ENCODE measurements at places on chromosomes 2 and 18.

DNA sequence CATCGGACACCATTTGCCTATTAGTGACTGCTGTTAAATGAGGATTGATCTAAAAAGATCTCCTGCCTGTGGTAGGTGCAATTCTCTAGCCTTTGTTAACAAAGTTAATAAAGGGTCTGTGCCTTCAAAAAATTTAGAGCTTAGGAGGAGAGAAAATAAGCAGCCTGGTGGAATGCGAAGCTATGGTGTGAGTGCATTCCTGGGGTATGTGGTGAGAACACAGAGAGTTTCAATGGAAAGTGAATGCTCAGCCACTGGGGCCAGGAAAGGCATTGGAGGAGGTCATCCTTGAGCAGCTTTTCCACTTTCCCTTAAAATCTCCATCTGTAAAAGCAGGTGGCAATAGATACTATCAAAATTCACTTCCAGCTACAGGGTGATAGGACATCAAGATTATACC, 331.2 kb upstream of the LRATD1 start:
- no peak for DNase-seq

DNA sequence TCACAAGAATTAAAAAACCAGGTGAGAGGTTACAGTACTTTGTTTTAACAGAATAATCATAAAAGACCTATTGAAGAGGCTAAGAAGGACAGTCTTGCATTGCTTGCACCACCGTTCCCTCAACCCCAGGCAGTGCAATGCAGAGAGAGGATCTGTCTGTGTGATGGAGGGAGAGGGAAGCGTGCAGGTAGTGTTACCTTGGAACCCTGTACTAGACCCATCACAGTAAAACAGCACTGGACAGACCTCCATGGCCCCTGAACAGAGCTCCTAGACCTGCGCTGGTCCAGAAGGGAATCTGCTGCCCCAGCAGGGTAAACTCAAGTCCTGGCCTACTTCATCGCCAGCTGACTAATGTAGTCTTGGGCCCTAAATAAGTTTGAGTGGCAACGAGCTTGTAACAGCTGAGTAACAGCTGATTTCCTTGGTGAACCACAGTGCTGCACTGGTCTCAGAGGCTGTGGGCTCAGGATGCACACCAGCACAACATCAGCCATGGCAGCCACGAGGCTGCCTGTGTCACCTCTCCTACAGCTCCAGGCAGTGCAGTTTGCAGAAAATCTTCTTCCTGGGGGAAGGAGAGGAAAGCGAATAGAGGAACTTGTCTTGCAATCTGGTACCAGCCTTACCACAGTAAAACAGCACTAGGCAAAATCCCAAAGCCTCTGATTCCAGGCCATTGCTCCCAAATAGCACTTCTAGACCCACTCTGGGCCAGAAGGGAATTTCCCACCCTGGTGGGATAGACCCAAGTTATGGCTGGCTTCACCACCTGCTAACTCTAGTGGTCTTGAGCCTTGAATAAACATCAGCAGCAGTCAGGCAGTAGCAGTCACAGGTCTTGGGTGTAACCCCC, 417.2 kb downstream of the CDH7 start:
- DNase-seq, result no peak

- DNase-seq, result no peak
Observed at GRCh38 chr2:37875403-37875906, 49.6 kb upstream of the RMDN2 start.

GRCh38 chr2:55141572-55142413, 90.3 kb downstream of the CLHC1 start:
- no peak for DNase-seq

GRCh38 chr2:153622285-153622684, 143.7 kb upstream of the RPRM start:
- DNase-seq, result no peak

- DNase-seq, result no peak
Observed at GRCh38 chr2:221228214-221228769, 343.8 kb downstream of the EPHA4 start.

DNA sequence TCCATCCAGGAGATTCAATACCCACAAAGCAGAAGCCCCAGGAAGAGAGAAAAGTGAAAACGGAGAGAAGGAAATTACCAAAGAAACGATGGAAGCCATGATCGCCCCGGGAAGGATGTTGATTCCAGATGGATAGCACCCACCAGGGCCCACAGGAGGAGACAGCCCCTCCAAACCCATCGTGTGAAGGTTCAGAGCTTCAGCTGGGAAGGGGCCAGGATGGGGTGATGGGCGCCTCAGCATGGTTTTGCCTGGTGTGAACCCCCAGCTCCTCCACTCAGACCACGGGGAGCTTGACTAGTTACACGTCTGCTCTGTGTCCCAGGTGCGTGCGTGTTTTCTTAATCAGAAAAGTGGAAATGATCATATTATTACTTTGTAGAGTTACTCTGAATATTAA, 264.5 kb downstream of the EIPR1 start:
- DNase-seq, result no peak

DNA sequence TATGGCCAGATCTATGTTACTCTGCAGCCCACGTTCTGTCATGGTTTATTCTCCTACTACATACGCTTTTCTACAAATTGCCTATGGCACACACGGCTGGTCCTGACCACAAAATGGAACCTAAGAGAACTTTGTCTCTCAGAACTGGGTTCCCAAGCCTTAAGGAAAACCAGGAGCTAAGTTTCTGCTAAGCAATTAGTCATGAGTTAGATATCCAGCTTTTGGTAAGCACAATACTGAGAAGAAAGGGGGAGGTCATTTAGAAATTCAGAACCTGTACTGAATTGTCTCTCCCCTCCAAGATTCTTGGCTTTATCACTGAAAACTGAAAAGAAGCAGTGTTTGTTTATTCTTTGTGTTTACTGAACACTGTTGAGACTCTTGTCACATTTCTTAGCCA, 283.5 kb upstream of the TANK start:
- no peak for DNase-seq

DNA sequence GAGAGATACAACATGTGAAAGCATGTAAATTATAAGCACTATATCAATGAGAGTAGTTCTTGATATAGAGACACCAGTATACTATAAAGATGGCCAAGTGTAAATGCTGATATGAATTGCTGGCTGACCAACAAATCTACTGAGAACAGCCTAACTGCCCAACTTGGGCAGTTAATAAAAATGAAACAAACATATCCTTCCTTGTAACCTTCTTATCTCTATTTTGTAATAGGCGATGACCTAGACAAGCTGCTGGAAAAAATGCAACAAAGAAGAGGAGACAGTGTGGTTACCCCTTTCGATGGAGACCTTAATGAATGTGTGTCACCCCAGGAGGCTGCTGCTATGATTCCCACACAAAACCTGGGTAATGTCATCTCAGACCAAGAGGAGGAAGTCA, 148.7 kb downstream of the ESCO1 start:
- DNase-seq, result no peak

- DNase-seq, result no peak
Observed at GRCh38 chr18:29154758-29155725, 978.1 kb upstream of the CDH2 start.

DNA sequence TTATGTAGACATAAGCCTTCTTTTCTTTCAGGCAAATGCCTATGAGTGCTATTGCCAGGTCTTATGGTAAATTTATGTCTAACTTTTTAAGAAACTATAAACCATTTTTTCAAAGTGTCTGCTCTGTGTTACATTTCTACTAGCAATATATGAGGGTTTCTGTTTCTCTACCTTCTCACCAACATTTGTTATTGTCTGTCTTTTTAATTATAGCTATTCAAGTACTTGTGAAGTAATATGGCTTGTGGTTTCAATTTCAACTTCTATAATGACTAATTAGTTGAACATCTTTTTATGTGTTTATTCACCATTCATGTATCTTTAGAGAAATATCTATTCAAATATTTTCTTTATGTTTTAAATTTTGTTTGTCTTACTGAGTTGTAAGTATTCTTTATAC, 213.1 kb upstream of the MC4R start:
- DNase-seq, result no peak

DNA sequence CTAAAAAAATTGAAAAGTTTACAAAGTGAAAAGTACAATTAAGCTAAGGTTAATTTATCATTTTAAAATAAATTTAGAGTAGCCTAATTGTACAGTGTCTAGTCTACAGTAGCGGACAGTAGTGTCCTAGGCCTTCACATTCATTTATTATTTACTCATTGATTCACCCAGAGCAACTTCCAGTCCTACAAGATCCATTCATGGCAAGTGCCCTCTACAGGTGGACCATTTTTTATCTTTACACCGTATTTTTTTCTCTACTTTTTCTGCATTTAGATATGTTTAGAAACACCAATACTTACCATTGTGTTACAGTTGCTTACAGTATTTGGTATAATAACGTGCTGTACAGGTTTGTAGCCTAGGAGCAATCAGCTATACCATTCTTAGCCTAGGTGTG, 84.1 kb downstream of the TSN start:
- no peak for DNase-seq

- no peak for DNase-seq
Observed at GRCh38 chr18:5253910-5254309, 41.6 kb downstream of the ZBTB14 start.

DNA sequence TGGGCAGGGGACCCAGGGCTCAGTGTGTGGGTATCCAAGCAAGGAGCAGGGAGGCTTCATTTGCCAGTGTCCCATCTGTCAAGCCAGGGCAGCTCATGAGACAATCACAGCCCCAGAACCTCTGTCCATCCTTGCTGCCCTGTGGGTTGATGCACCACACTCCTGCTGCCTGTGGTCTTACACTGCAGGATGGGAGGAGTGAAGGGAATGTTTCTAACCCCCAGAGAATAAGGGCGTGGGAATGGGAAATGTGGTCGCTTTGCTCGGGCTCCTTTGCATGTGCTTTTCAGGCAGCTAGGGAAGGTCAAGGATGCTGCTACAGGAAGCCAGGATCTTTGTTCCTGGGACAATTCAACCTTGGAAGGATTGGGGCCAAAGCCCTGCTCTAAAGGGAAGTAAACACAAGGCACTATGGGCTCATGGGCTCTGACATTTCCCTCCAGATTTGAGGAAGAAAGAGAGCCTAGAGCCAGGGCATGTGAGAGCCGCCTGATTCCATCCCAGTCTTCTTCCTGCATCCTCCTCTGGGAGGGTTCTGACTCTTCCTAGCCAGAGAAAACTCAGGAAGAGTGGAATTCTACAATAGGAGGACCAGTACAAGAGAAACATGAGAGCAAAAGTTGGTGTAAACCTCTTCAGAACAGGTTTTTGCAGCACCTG, 18.8 kb upstream of the MAP3K20 start:
- DNase-seq, result no peak

DNA sequence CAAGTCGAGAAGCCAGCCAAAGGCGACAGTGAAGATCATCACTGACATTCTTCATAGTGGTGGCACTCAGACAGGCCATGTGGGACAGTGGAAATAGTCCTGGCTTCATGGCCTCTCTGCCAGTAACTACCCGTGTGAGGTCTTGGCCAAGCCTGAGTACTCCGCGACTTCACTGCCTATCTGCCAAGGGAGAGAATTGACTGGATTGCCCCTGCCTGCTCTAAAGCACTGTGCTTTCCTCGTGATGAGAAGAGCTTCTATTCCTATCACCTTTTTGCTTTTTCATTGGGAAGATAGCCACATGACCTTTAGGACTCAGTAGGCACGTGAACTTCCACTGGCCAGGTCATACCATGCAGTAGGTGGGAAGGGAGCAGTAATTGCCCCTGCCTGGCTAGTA, 239.3 kb downstream of the HAUS1 start:
- no peak for DNase-seq

- DNase-seq, result no peak
Observed at GRCh38 chr2:176665086-176665485, 395.8 kb downstream of the MTX2 start.

DNA sequence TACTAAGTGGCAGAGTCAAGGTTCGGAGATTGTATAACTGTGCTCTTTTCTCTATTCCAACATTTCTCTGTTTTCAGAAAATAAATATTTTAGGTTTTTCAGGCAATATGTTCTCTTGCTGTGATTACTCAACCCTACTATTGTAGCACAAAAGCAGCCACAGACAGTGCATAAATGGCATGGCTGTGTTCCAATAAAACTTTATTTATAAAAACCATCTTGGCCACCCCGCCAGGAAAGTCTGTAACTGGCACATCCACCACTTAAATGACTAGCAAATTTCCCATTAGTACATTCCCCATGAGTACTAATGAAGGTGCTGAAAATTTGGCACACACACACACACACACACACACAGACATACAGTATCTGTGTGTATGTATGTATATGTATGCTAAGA, 30.8 kb upstream of the PARD3B start:
- DNase-seq, result no peak

DNA sequence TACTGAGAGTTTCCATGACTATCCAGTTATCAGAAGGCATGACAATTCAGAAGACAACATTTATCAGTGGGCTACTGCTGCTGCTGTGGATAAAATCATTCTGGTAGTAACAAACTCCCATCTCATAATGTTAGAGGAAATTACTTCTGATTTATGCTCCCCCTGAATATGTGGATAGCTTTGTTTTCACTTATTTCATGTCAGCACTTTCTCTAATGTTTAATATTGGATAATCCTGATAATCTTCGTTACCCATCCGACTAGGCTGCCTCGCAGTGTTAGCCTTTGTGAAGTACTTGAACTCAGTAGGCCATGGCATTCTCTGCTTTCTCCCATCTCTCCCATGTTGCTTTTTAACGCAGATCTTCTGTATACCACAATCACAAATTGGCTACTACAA, 28.4 kb downstream of the COX7A2L start:
- DNase-seq, result no peak

- no peak for DNase-seq
Observed at GRCh38 chr2:20604401-20604911, 46.4 kb downstream of the HS1BP3 start.

DNA sequence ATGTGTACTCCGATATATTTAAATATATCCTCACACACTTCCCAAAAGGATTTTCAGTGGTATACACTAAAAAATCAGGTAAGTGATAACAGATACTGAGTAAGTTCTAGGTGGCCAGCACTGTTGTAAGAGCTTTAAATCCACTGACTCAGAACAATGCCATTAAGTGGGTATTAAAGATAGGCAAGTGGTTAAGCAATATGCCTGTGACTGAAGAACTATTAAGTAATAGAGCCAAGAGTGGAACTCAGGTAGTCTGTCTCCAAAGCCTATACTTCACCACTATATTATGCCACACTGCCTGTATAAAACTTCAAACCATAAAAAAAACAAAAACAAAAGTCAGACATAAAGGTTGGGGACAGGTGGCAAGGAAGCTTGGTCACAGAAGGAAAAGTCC, 37.2 kb downstream of the THUMPD2 start:
- no peak for DNase-seq

DNA sequence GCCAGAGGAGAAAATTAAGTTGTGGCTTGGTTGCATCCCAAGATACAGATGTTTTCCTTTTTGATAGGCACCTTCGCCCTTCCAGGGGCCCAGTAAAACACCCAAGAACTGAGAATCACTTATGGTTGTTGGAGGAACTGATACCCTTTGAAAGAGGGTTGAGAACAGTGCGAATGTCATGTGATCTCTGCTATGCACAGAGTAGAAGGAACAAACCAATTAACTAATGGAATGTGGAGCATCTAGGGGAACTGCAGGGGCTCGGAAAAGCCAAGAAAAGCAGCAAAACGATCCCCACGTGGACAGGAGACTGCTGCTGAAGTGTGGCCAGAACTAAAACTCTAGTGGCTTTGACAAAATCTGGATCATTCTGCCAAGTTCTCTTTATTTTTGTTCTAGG, 58.8 kb downstream of the APOB start:
- no peak for DNase-seq
